Lower lobe of right lung (tissue), 2 donors: ENCODE measurements at places on chromosomes 7 and 10.

DNA sequence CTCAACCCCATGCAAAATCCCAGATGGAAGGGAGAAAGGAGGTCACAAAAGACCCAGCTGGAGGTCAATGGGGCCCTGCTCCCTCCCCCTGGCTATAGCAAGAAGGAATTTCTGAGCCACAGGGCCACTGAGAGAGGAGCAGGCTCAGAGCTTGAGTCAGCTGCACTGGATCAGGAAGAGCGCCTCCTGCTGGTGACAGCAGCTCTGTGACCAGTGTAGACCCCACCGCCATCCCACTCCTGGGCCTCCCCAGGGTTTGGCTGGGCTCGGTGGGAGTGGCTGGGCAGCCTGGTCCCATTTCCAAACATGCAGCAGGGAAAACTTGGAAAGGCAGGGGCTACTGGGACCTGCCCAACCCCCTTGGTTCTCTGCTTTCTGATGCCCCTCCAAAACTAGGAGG lies 31.5 kb upstream of the PRLHR start:
- DNase-seq, result no peak

GRCh38 chr10:132688580-132689420 lies 97.1 kb downstream of the NKX6-2 start:
- DNase-seq, result peak; percentile 6

GRCh38 chr10:12455766-12456165 lies 106.4 kb downstream of the CAMK1D start:
- DNase-seq, result no peak

- DNase-seq, result no peak
Observed at GRCh38 chr10:14389981-14390590, 59.4 kb upstream of the FRMD4A start.

GRCh38 chr7:81029511-81029910 lies 110.7 kb upstream of the SEMA3C start:
- no peak for DNase-seq

- DNase-seq, result no peak
Observed at GRCh38 chr7:80847027-80847426, 71.8 kb downstream of the SEMA3C start.

DNA sequence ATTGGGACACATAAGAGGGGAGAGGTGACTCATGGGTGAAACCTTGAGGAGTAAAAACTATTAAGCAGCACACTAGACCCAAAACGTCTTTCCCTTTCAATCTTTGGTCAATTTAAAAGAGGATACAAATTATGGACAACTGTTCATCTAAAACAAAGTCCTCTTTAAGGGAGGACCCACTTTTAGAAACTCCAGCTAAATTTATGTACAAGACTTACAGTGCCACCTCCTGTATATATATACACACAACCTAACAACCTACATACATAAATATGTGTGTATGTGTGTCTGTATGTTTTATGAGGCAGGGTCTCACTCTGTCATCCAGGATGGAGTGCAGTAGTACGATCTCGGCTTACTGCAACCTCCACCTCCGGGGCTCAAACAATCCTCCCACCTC lies 18.1 kb upstream of the ZC3HAV1 start:
- DNase-seq, result no peak

GRCh38 chr10:1320739-1321320 lies 264.6 kb downstream of the WDR37 start:
- DNase-seq, result no peak

DNA sequence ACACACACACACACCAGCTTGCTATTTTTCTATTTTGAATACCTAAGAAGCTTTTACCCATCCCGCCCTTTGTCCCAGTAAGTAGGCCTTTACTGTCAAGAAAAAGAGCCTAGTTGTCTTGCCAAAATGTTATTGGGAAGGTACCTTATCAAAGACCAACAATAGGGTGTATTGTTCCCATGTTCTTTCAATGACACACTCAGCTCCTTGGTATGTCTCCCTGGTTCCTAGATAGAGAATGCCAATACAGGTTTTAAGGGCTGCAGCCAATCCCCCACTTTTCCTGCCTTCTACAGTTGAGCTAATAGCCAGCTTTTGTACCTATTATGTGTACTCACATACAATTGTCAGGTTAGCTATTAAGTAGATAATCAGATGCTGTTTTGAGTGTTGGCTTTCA lies 92.0 kb upstream of the LRRTM3 start:
- DNase-seq, result no peak

DNA sequence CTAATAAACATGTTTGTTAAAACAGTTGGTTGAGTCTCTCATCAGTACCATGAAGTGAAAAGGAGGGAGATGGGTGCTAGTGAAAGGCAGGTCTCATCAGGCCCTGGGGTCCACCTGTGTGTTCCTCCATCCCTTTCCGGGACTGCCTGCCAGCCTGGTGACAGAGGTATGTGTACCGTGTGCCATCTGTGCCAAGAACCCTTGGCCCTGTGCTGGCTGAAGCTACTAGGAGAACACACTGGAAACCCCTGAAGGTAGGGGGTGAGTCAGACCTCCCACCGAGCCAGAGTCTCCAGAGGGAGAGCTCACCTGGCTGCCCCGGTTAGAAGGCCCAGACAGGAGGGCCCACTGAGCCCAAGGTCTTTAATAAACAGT lies 2.3 kb downstream of the DDIT4 start:
- peak; percentile 63 for DNase-seq

DNA sequence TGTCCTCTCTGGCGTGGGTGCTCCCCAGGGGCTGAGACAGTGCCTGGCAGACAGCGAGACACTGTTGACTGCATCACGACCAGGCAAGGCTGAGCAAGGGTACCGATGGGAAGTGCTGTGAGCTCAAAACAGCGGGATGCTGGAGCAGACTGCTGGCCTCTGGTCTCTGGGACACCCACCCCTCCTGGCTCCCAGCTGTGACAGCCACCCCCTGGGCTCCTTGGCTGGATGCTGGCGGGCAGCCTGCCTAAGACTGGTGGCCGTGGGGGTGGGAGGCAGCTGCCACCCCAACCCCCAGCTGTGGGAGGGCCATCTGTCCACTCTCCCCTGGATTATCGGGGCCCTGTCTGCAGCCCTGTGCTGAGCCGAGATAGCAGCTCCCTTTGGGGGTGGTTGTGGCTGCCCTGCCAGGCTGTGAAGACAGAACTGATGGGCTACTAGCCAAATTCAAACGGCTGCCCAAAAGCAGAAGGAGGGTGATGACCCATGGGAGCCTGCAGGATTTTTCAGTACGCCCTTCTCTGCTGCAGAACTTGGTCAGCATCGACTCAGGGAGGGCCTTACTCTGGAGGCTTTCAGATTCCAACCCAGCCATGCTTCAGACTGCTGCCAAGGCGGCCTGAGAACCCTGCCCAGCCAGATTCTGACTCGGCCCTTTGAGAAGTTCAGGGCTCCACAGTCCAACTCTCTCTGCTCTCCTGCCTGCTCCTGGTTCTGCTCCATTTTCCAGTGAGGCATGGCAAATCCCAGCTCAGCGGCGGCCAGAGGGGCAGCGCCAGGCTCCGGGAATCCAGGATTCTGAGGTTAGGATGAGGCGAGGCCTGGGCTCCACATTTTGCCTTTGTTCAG lies 125.3 kb downstream of the NEURL1 start:
- DNase-seq, result no peak

DNA sequence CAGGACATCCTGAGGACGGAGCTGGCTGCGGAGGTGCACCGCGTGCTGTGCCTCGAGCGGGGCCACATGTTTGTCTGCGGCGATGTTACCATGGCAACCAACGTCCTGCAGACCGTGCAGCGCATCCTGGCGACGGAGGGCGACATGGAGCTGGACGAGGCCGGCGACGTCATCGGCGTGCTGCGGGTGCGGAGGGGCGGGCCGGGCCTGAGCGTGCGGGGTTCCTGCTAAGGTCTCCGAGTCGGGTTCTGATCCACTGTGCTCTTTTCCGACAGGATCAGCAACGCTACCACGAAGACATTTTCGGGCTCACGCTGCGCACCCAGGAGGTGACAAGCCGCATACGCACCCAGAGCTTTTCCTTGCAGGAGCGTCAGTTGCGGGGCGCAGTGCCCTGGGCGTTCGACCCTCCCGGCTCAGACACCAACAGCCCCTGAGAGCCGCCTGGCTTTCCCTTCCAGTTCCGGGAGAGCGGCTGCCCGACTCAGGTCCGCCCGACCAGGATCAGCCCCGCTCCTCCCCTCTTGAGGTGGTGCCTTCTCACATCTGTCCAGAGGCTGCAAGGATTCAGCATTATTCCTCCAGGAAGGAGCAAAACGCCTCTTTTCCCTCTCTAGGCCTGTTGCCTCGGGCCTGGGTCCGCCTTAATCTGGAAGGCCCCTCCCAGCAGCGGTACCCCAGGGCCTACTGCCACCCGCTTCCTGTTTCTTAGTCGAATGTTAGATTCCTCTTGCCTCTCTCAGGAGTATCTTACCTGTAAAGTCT lies 10.4 kb downstream of the ATG9B start:
- peak; percentile 83 for DNase-seq

DNA sequence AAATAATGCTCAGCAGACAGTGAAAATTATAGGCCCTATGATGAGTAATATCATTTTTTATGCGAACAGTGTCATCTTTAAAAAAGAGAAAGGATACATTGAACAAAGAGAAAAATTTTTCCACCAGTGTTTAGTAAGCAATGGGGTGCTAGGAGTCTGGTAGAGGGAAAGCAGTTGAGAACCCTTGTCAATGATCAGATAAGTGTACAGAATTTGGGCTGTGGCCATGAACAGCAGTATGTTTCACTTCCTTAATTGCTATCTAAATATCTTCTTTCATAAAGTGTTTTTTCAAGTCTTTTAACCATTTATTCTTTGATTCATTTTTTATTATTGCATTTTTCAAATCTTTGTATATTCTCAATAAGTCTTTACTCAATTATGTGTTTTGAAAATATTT lies 750.7 kb upstream of the KCND2 start:
- DNase-seq, result no peak

DNA sequence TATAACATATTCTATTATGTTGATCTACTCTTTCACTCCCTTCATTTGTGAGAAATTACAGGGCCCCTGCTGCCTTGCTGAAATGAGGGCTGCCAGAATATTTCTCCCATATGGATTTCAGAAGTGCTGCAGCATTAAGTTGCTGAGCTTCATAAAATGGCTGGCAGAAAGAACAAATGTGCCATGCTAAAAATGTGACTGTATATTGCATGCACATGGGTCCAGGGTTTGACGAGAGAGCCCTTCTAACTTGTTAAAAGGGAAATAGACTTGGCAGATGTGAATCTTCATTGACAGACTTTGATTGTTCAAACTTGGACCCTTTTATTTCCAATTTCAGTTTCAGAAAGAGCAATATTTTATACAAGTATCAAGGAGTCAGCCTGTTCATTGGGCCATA lies 468.6 kb downstream of the PHTF2 start:
- no peak for DNase-seq

DNA sequence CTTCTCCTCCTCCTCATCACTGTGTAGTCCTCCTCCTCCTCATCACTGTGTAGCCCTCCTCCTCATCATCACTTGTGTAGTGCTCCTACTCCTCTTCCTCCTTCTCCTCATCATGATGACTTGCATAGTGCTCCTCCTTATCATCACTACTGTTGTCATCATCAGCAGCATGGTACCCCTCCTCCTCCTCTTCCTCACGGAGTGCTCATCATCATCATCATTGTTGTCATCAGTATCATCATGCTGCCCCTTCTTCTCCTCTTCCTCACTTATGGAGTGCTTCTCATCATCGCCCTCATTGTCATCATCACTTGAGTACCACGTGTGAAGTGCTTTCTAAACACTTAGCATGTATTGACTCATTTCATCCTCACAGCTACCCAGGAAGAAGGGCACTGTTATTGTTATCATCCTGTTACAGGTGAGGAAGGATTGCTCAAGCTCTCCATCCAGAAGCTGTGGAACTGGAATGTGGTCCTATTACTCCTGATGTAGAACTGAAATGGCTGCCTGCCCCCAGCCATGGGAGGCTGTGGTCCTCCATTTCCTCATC lies 122.8 kb upstream of the SHH start:
- DNase-seq, result no peak

DNA sequence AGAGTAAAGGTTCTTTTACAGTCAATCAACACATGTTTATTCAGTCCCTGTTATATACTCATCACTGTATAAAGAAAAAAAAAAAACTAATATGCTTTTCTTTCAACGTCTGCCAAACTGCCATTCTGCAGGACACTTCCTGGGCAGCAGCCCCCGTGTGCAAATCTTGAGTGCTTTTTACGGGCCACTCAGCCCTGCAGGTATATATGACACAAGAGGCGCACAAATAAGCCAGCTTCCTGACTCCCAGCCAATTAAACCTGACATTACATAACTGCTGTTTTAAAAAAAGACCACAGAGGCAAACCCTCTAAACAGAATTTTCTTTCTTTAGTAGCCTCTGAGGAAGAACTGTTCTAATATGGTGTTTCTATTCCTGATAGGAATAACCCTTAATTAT lies 263.0 kb upstream of the NEBL start:
- peak; percentile 59 for DNase-seq

GRCh38 chr10:95503001-95503400 lies 58.2 kb downstream of the SORBS1 start:
- no peak for DNase-seq

- no peak for DNase-seq
Observed at GRCh38 chr10:120987359-120987758, 136.2 kb downstream of the WDR11 start.

DNA sequence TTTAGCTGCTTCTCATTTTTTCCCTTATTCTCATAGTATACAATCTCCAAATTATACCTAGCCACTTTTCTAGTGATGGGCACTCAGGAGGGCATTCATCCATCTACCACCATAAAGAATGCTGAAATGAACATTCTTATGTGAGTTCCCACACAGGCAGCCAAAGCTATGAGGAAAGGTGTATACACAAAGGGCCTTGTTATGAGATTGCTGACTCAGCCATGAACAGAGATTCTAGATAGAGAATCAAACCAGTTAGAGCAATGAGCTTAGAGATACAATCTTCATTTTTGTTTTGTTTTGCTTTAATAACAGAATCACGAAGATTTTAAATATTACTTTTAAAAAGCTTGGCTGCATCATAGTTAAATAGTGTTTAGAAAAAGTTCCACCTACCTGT lies 54.8 kb upstream of the TNKS2 start:
- DNase-seq, result no peak

DNA sequence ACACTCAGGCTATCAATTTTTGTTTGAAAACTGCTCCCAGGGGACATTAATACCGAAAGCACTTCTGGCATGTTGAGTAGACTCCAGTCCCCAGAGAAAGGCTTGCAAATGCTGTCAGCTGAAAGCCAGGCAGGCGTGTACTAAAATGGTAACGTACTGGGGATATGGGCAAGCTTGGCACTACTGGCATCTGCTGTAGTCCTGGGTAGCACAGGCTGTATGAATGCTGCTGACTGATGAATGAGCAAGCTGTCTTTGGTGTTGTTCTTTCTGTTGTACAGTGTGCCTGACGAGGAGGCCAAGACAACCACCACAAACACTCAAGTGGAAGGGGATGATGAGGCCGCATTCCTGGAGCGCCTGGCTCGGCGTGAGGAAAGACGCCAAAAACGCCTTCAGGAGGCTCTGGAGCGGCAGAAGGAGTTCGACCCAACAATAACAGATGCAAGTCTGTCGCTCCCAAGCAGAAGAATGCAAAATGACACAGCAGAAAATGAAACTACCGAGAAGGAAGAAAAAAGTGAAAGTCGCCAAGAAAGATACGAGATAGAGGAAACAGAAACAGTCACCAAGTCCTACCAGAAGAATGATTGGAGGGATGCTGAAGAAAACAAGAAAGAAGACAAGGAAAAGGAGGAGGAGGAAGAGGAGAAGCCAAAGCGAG lies 53.5 kb upstream of the AGBL3 start:
- DNase-seq, result no peak
